HS-27A (cell line): ENCODE measurements at places on chromosomes 4 and X.

DNA sequence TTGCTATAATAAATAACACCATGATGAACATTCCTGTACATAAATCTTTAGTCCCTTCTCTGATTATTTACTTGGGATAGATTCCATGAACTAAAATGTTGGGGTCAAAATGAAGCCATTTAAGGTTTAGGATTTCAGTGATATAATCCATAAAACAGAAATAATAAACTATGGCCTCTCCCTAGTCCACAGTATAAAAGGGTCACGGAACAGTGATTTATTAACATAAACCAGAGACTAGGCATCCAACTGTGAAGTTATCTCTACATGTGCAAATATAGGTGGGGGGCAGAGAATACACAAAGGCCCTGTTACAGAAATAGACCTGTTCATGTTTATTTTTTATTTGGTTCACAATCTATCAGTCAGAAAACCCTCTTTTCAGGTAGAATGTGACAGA is 499.1 kb upstream of the SLIT2 start:
- no peak for DNase-seq

- no peak for DNase-seq
Observed at GRCh38 chrX:19225909-19226308, 103.6 kb upstream of the ADGRG2 start.

DNA sequence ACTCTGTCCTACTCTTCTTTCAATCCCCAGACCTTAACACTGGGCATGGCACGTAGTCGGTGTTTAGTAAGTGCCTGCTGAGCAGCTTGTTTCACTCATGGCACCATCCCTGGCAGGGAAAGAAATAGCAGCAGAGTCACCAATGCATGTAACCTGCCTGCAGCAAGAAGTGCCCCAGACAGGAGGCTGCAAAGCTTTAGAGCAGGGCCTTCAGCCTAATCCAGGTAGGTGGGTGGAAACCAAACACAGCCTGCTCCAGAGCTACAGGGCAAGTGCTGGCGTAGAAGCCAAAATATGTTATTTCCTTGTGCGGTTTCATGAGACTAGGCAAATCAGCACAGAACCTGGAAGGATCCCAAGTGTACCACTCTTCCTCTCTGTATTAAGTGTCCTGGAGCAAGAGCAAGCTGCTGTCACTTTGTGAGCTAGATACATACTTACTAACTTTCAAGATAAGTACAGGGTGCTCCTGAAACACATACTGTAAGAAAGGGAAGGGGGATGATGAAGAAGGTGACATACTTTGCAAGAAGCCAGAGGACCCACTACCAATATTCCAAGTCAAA is 5.5 kb downstream of the PROM1 start:
- DNase-seq, result no peak

- no peak for DNase-seq
Observed at GRCh38 chr4:151858356-151858755, 97.5 kb upstream of the GATB start.

DNA sequence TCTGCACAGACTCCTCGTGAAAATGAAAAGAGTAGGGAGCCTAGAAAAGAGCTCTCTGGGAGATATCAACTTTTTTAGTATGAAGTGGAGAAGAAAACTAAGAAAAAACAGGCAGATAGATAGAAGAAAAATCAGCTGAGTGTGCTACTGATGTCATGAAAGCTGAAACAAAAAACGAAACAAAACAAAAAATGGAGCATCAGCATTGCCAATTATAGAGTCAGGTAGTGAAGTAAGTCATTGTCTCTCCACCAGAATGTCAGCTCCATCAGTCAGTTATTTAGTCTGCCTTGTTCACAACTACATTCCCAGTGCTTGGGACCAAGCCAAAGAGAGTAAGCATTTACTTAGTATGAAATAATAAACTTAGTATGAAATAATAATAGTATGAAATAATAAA is 595.1 kb downstream of the STPG2 start:
- no peak for DNase-seq

GRCh38 chr4:86928400-86929255 is 6.2 kb upstream of the AFF1 start:
- no peak for DNase-seq

DNA sequence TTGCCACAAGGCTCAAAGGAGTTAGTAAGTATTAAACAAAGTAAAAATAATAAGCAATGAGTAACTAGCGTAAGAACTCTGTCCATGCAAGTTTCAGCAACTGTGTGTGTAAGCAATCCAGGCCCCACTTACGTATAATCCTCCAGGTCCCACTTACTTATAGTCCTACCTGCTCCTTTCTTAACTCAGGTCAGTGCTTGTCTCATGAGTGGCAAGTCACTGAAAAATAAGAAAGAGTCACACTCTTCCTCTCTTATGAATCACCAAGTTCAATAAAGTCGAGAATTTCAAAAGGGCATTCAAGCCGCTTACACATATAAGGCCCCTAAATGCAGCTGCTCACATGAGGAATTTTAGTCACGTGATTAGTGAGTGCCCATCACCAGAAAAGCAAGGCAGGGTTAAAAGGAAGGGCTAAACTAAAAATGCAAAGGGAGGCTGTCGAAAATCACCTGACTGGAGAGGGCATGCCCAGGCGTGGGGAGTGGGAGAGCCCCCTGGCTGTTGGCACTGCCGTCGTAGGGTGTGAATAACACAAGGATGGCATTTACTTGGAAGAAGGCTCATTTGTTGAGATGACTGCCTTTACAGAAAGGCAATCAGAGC is 58.2 kb downstream of the ZNF827 start:
- DNase-seq, result no peak

- DNase-seq, result no peak
Observed at GRCh38 chrX:6526564-6527136, 8.3 kb downstream of the VCX3A start.

DNA sequence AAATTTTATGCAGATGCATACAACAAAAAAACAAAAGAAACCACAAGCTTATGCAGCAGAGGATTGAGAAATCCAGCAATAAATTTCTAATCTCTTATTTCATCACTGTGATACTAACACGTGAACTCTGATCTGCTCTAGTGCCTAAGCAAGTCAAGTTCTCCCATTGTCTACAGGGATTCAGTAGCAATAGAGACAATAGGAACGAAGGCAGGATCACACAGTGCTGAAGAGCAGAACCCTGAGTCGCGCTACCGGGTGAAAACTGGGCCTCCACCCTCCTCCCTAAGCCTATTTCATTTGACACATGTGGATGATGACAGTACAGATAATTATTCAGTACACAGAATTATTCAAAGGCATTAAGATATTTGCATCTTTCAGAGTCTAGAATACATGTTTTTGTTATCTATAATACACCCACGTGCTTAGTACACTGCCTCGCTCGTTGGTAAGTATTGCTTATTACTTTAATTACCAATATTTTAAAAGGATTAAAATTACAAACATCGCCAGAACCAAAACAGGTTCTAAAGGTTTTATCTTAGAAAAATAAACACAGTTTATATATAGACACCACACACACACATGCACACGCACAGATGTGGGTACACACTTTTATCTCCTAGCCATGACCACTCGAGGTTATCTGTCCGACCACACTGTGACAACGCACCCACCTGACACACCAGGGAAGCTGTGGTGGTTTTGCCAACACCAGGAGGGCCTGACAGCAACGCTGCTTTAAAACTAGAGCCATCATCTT is 60.1 kb downstream of the RFC1 start:
- no peak for DNase-seq

DNA sequence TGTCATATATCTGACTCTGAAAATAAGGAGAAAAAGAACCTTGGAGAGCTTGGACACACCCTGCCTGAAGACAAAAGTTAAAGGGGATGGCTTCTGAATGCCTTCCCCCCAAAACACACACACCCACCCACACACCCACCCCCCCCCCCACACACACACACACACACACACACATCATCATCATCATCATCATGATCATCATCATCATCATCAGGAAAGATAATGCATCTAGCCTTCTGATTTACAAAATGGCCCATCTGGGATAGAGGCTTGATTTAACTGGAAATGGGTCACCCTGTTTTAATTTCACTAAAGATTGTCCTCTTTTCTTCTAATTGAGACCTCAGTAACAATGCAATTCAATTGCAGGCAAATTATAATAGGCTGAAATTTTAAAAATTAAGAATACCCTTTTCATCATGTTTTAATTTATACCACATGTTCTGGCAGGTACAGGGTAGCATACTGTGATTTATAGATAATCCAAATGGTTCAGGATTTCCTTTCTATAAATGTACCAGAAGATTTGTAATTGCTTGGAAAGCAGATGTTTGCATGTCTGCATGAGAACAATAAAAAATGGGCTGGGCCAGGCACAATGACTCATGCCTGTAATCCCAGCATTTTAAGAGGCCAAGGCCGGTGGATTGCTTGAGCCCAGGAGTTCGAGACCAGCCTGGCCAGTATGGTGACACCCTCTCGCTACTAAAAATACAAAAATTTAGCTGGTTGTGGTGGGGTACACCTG is 56.5 kb downstream of the TRIM2 start:
- DNase-seq, result no peak

GRCh38 chr4:49044270-49044669 is 58.2 kb downstream of the CWH43 start:
- DNase-seq, result no peak

DNA sequence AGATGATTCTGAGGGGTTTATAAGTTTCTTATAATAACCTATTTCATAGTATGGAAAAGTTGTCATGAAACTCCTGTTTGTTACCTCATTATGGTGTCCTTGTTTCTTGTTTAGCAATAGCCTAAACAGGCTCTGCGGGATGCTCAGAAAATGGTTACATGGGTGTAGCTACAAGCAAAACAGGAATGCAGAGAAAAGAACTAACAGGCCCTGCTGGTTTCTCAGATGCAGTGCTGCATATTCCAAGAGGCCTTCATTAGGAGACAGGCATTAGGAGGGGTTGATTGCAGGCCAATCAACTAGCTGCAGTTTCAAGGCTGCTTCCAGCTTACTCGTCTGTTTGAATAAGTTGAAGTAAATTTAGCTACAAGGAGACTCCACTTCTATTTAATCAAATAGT is 37.6 kb upstream of the HPGD start:
- DNase-seq, result no peak

DNA sequence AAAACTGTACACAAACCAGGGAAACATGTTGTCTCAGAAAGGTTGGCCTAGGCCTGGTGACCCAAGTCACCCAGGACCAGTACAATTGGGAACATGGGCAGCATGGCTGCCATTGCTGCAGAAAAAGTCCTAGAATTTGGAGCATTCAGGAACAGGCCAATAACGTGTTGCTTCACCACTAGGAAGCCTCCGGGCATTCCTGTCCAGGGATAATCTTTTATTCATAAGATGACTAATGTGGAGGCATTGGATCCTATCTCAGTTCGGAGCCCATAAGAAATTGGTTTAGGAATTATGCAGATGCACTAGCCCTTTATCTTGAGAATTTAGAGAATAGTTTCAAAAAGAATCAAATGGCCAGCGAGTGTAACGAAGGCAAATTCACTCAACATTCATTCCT is 242.8 kb upstream of the NDST4 start:
- DNase-seq, result no peak

DNA sequence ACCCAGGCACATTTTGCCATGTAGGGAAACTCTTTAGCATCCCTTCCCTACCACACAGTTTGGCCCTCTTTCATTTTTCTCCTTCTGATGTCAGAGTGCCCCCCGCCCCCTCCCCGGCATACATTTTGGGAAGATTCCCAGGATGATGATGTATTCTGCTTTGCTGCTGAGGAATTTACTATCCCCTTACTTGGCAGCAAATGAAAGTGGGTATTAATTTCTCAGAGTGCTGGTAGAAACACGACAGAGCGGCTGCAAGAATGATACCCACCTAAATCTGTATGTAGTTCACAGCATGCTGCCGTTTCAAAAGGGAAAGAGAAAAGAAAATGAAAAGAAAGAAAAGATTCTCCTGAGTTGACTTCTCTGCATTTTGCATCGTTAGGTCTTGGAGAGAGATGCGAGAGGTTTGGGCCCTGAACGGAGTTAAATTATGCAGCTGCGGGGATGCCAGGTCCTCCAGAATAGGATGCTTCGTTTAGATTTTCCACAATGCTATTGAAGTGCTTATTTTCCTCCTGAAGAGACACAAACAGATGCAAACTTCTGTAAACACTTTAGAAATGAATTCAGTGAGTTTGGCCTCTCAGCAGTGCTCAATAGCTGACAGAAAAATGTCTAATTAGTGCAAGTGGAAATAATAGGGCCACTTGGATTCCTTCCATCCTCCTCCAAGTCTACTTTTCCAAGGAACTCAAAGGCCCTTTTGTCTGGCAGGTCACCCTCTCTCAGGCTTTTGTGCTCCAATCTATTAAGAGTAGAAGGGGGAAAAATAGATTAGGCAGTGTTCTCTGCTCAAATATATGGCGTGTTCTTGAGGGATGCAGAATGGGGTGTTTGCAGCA is 106.2 kb downstream of the ALPK1 start:
- DNase-seq, result no peak

DNA sequence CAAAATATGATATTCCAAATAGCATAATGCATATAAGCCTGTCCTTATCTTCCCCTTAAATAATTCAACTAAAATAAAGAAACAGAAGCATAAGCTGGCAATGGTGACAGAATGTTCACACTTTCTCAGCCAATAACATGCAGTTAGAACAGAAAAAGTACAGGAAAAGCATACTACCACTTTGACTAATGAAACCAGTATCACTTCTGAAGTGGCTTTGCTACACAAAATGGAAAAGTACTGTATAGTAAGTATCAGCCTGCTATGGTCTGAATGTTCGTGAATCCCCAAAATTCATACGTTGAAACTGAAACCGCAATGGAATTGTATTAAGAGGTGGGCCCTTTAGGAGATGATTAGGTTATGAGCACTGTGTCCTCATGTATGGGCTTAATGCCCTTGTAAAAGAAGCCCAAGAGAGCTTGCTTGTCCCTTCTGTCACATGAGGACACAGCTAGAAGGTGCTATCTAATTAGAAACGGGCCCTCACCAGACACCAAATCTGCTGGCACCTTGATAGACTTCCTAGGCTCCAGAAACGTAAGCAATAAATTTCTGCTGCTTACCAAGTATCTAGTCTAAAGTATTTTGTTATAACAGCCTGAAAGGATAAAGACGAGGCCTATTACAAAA is 102.6 kb downstream of the PRDM5 start:
- DNase-seq, result no peak
